Stromal cell of bone marrow (primary cell): ENCODE measurements at places on chromosomes 7 and 10.
A peak's percentile ranks its signal among the peaks of the same experiment; 100 is the strongest.

- DNase-seq = no peak
Measured at GRCh38 chr10:126935263-126935946, 30.2 kb downstream of the DOCK1 start.

DNA sequence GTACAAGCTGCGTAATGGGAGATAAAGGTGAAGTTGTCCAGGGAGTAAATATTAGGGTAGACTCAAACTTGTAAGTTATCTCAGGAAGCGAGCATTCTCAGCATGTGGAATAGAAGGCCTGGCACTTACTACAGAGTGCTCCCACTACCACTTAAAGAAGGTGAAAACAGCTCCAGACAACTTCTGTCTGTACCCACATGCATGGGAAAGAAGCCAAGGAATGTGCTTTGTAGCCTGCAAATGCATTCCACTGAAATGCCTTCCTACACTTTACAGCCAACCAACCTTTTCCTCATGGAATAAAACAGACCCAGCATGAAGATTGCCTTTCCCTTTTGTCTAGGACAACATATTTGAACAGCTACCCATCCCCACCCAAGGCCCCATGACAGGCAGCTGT, 45.4 kb upstream of the NPSR1 start:
- DNase-seq = no peak

DNA sequence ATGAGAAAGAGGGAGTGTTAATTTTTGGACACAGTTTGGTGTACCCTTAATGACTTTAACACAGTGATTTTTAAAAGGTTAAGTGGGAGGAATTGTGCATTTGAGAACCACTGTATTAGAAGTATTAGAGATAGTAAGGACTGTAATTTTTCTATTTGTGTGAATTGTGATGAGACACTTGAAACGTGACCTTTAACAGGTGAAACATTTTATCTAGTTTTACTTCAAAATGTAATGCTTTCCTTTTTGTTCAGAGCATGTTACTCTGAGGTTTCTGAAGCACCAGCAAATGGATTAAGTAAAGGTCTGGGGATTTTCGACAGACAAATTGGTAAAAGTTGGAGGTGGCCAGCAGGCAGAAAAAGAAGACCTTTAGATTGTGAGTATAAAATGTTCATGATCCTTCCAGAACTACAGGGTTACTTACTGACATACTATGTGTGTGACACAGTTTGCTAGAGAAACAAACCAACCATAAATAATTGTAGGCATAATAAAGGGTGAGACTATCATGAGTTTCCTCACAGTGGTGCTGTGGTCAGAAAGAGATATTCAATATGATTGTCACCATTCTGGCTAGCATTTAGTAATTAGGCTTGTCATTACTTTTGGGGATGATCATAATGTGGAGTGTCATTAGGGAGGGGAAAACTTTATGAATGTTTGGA, 26.1 kb downstream of the LCOR start:
- no peak for DNase-seq

GRCh38 chr7:69640925-69641594, 42.8 kb downstream of the AUTS2 start:
- no peak for DNase-seq

DNA sequence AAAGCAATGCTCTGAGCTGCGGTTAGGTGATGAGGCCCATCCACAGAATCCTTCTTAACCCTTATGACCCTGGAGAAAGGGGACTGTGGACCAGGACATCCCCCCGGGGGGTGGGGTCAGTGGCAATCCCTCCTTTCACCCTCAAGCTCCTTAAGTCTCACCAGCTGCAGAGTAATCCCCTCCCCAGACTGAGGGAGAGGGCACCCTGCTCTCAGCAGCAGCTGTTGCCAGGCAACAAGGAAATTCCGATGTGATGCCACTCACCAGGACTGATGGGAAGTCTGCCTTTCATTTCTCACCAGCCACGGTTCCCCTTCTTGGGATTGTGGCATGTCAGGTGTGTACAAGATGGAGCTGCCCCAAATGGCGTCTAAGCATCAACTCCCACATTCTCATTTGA, 129.6 kb downstream of the DOCK1 start:
- DNase-seq = no peak

GRCh38 chr7:38425509-38425908, 152.1 kb upstream of the TARP start:
- no peak for DNase-seq

GRCh38 chr10:66394342-66395063, 531.3 kb upstream of the LRRTM3 start:
- no peak for DNase-seq

- DNase-seq = peak; percentile 67
Measured at GRCh38 chr7:100065452-100066186, 15.9 kb downstream of the ZNF3 start.

DNA sequence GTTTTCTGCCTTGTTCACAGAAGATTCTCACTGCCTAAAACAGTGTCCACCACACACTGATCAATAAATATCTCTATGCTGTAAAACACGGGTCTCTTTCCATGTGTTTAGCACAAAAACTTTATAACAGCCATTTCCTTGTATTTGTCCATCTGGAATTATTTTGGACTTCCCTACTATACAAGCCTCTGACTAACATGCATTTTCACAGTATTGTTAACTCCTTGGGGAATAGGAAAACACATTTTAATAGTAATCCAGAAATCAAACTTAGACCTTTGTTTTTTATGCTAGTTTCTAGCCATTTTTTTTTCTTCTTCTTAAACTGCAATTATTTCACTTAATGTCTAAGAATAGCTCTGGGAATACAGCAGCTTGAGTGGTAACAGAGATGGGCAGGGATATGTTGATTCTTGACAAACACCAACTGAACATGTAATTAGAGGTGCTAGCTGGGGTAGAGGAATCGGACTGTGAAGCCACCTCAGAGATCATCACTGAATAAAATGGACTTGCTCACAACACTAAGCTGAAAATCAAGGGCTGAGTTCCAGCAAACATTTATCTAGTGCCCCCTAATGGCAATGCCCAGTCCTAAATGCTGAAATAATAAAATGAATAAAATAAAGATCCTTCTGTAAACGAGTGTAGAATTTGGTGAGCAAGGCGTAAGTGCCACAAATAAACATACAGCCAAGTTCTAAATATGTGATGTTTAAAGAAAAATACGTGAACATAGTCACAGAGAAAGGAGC, 593.1 kb downstream of the SORCS1 start:
- DNase-seq = no peak

GRCh38 chr7:94980418-94981142, 73.2 kb downstream of the PPP1R9A start:
- DNase-seq = no peak

- DNase-seq = no peak
Measured at GRCh38 chr10:46273506-46274477, 13.0 kb upstream of the ANTXRL start.

DNA sequence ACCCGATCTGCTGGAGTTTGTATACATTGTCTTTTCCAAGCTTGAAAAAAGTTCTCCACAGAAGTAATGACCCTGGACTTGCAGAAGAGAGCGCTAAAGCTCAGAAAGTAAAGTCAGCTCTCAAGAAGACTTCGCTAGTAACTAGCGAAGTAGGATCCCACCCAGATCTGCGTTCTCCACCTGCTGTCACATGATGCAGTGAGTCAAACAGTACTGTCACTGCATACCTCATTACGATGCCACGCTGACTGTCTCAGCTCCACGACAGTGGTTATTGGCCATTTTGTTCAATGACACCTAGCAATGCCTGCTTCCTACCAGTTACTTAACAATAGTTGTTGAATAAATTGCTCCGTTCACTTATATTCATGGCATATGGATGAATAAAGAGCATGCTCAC, 29.7 kb upstream of the SEC61G start:
- peak; percentile 68 for DNase-seq

DNA sequence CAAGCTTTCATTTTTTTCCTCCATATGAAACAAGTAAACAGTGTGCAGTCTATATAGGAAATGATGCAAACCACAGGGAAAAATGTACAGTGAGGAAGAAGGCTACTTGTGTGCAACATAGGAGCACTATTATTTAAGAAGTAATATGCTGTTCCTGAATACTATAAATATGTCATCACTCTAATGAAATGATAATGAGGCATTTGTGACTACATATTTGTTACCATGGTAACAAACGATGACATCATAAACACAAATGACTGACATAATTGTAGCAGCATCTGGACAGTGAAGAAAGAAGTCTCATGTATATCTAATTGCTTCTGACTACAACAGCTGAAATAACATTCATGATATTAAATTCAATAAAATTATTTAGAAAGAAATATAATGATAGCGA, 164.8 kb downstream of the C7orf25 start:
- no peak for DNase-seq

DNA sequence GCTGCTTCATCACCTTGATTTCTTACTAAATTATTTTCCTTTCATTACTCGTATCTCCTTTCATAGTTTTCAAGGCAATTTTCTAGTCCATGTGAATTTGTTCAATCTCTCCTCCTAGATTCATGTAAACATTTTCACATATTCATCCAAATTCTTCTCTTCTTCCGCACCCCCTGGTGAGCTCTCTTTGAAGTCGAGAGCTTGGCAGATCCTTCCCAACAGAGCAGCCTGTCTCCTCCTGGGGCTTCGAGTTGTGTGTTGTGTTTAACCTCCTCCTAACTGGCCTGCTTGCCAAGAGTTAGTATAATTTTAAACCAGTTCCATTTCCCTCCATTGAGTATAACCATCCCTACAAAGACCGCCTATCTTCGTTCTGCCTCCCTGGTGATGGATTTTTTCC, 272.4 kb upstream of the CELF2 start:
- DNase-seq = no peak

GRCh38 chr10:100158044-100158805, 27.6 kb downstream of the ERLIN1 start:
- no peak for DNase-seq

GRCh38 chr7:93935102-93935501, 13.6 kb downstream of the GNG11 start:
- DNase-seq = no peak

- no peak for DNase-seq
Measured at GRCh38 chr10:129958629-129959543, 5.2 kb downstream of the EBF3 start.

GRCh38 chr7:42274053-42274452, 37.0 kb upstream of the GLI3 start:
- peak; percentile 45 for DNase-seq

DNA sequence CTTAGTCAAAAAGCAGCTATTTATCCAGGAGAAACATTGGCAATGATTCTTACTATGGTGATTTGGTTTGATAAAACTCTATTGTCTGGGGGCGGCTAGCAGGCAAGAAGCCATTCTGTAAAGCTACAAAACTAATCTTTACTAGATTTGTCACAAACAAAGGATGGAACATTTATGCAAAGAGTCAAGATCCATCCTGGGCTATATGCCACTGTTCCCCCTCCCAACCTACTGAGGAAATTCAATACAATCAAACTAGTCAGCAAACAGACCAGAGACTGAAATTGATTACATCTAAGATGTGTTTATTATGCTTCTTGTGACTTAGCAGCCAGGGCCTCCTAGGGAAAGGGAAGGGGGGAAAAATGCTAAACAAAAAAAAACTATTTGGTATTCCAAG, 397.6 kb downstream of the GPAM start:
- no peak for DNase-seq

GRCh38 chr10:107813451-107814162, 649.1 kb upstream of the SORCS1 start:
- no peak for DNase-seq
